Fibroblast of pulmonary artery (primary cell): ENCODE measurements at places on chromosomes 16 and 17.

GRCh38 chr17:65553646-65554552 is 7.5 kb downstream of the AXIN2 start:
- no peak for DNase-seq

DNA sequence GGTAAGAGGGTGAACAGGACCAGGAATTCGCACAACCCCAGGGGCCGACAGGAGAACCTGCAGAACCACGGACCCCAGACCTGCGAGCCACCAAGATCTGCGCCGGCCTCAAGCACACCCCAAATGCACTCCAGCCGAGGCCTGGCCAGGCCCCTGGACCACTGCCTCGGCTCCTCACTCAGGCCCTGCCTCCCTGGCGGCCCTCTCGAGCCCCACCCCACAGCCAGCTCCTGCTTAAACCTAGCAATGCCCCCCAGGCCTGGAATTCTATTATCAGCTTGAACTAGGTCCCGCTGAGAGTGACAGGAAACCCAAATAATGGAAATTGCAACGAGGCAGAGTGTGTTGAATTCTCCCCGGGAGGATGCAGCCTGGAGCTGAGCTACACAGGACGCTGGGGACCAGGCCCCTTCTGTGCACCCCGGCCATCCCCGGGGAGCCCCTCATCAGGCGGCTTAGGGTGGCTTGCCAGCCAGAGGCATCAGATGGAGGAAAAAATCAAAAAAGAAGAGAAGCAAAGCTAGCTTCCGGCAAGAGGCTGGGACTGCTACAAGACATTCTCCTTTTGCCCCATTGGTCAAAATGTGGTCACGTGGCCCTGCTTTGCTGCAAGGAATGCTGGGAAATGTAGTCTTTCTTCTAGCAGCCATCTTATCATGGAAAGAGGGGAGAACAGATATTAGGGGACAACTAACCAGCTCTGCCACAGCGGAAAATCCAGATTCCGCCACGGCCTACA is 2.4 kb upstream of the ENPP7 start:
- DNase-seq = peak; percentile 94

GRCh38 chr16:78903237-78903636 is 697.3 kb downstream of the MAF start:
- no peak for DNase-seq

- DNase-seq = no peak
Observed at GRCh38 chr17:73707358-73707757, 63.1 kb upstream of the SDK2 start.

- no peak for DNase-seq
Observed at GRCh38 chr17:16940116-16940881, 31.6 kb downstream of the TNFRSF13B start.

DNA sequence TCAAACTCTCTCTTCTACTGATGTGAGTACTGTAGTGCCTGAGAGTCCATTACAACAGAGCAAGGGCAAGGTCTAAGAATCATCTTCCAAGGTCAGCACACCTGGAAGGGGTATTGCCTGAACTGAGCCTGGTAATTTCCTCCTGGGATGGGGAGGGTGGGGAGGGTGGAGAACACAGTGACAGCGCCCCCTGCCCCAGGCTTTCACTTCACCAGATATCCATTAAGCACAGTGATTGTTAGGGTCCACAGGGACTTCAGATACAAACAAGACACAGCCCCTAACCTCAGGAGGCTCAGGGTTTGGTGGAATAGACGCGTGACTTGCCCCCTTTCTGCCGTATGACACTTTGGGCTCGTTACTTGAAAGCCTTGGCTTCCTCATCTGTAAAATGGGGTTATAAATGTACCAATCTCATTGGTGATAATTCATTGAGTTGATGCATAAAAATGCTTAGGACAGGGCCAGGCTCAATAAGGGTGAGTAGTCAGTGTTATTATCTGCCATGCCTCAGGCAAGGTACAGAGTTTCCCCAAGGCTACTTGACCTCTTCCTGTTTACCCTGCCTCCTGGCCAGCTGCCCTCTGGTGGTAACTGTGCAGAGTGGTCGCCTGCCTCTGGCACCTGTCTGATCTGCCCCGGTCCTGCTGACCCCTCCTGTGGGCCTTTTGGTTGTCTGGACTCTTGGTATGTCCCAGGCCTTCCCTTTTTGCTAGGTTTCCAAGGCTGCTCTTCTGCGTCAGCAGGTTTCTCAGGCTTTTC is 13.1 kb upstream of the BRD7 start:
- DNase-seq = no peak

DNA sequence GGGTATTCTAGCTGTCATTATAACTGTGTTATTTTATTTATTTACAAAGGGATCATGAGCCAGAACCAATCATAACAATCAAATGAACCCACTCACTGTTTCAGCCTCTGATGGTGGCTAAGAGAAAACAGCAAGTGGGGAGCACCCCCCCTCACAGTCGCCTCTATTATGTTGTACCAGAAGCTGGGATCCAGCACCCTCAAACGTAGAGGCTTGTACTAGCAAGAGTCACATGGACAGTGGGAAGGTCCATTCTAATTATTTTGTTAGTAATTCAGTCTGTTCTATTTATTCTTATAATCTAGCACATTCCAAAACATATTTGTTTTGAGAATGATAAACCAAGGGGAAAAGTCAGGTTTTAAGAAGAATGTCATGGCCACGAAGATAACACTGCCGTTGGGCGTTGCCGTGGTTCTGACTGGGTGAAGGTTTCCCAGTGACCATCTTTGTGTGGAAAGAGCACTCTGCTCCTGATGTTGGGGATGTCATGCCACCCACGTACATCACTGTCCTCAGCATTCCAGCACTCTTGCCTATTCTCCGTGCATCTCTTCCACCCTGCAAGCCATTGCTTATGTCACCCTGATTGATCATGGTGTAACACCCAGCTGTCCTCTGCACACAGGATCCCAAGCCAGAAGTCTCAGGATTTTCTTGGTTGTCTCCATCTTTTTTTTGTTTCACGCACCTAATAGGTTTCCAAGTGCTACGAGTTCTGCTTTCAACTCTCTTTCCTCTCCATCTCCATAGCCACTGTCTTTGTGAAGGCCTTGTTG is 205.8 kb downstream of the PRKCA start:
- no peak for DNase-seq

- DNase-seq = no peak
Observed at GRCh38 chr16:81435567-81435966, 9.0 kb upstream of the CMIP start.

- peak; percentile 71 for DNase-seq
Observed at GRCh38 chr16:73956587-73957494, 339.8 kb upstream of the PSMD7 start.

- no peak for DNase-seq
Observed at GRCh38 chr17:16881239-16881924, 90.5 kb downstream of the TNFRSF13B start.

GRCh38 chr16:72501739-72502593 is 330.0 kb upstream of the PMFBP1 start:
- peak; percentile 90 for DNase-seq

DNA sequence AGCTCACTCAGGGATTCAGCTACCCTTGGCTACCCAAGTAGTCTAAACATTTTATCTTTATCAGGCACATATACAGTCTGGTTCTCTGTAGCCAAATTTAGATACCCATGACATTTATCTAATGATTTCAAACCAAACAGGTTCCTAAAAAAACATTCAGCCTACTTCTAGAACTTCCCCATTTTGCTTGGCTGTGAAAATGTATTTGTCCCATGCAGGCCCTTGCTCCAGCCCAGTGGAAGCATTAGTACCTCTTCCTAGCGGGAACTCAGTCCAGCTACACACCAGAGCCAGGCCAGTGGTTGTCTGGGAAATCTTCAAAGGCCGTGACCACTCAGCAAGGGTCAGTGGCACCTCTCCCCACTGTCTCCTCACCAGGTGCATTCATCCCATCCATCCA is 26.2 kb upstream of the NAGLU start:
- DNase-seq = no peak

- DNase-seq = peak; percentile 97
Observed at GRCh38 chr16:28491970-28492474, at the start of gene CLN3. CLN3 (minus strand) TSS chr16:28492074; CDS start chr16:28491759, 315 bp downstream.

DNA sequence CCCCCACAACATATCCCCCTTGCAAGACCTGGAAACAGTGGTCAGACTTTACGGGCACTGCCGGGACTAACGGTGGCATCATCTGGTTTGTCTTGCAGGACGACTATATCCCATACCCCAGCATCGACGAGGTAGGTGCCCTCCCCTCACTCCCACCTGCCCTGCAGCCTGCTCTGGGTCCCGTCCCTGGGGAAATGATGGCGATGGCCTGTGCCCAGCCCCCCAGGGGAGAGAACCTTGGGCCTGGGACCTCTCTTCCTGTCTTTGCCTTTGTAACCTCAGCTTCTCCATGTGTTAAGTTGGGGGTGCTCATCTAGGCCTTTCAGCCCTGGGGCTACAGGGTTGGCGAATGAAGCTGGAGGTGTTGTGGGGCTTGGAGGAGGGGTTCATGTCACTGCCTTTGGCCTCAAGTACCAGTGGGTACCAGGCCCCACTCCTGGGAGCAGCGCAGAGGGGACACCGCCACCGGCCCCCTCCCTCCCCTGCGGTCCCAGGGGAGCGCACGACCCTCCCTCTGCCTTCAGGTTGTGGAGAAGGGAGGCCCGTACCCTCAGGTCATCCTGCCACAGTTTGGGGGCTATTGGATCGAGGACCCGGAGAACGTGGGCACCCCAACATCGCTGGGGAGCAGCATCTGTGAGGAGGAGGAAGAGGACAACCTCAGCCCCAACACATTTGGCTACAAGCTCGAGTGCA is 99.9 kb downstream of the OR1D5 start:
- no peak for DNase-seq

DNA sequence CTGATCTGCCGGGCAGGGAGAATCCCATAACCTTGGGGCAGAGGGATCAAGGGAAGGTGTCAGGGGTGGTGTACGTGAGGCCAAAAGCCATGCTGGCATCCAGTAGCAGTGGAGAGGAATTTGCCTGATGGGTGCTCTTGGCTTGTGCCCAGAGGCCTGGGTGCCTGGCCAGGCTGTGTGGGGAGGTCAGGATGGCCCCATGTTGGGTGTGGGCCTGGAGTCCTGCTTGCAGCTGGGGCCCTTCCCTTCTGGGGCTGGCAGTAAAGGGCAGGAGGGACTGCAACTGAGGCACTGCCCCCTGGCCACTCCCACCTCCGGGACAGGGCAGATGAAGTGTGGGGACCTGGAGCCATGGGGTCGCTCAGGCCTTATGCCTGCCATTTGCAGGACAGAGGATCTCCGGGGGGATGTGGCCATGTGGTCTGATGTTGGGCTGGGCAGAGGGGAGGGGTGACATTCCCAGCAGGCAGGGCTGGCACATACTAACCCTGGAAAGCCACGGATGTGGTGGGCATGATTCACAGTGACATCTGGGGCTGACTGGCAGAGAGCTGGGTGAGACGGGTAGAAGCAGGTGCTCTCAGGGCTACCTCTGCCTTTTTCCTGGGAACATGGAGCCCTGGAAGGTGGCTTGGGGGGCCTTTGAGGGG is 3.5 kb downstream of the FMNL1 start:
- no peak for DNase-seq

DNA sequence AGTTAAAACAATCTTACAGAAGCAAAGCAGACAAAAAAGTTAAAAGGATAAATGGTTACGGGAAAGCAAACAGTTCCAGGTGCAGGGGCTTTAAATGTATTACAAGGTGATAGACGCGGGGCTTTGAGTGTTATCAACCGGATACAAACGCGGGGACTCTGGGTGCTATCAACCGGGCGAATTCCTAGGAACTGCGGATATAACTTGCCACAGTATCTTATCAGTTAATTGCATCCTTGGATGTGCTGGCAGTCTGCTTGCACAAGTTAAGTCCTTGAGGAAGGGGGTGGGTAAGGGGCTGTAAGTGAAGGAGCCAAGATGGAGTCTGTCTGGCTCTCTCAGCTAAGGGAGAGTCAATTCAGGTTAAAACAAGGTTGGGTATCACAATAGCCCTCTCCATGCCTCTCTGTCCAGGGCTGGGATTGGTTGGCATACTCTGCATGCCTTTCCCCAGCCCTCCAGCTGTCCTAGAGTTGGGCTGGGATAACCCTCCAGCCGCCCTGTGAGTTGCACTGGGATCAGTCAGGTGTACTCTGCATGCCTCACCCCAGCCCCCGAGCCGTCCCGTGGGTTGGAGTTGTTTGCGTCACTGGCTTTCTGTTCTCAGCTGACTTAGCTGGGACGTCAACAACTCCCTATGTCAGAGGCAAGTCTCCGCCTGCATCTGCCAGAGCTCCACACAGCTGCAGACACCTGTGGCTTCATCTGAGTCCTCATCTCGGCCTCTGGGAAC is 40.9 kb downstream of the TMEM235 start:
- DNase-seq = peak; percentile 92

GRCh38 chr16:27229891-27230470 is 26.7 kb downstream of the KDM8 start:
- DNase-seq = no peak

DNA sequence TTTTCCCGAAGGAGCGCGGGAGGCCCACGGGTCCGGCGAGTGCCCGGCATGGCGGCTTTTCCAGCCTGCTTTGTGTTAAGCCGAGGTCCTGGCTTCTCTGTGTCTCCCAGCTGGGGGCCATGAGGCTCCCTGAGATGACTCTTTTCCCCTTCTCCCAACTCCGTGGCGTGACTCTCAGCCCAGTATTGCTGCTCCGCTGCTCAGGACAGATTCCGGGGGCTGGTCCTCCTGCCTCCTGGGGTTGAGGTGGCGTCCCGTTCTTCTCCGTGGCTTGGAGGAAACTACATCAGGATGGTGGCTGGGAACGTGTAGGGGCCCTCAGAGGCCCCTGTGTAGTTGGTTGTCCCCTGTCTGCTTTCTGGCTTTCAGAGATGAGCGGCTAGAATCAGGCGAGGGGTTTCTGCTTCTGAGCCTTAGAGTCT is 951 bp downstream of the GPS1 start:
- DNase-seq = no peak

- DNase-seq = peak; percentile 48
Observed at GRCh38 chr17:45368651-45369050, 51.8 kb upstream of the MAP3K14 start.

DNA sequence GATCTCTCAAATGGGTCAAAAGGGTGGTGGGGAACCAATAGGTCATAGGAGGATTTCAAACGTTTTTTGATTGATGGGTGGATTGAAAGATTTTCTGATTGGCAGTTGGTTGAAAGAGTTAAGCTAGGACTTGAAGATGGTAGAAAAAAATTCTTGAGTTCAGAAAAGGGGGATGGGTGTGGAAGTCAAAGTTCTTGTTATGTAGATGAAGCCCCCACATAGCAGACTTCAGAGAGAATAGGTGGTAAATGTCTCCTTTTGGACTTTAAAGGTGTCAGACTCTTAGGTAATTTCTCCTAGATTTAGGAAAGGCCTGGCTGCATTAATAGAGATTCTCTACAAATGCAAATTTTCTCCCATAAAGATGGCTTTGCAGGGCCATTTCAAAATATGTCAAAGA is 163.3 kb downstream of the HS3ST4 start:
- DNase-seq = no peak

GRCh38 chr16:79297805-79298204 is 302.7 kb downstream of the MAF start:
- DNase-seq = no peak

GRCh38 chr17:31544186-31544585 is 152.7 kb downstream of the RAB11FIP4 start:
- DNase-seq = no peak

- DNase-seq = no peak
Observed at GRCh38 chr16:83728492-83728891, 79.3 kb upstream of the HSBP1 start.

DNA sequence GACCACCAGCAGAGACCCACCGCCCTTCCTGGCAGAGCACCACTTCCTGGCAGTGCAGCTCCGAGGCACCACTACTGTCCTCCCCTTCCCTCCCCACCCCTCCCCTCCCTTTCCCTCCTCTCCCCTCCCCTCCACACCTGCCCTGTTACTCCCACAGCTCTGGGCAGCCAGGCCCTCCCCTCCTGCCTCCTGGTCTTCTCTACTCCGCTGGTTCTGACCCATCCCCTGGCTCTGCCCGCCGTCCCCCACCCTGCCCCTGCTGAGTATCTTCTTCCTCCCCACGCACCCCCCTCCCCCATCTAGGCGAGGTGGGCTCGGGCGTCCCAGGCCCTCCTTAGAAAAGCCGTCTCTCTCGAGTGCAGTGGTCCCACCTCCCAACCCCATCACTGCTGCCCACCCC is 77.7 kb downstream of the AMFR start:
- no peak for DNase-seq
